ENCODE measurements at places on chromosomes 13 and 19.

GRCh38 chr19:480016-480855 is 16.1 kb upstream of the MADCAM1 start:
- DNase-seq: no peak

DNA sequence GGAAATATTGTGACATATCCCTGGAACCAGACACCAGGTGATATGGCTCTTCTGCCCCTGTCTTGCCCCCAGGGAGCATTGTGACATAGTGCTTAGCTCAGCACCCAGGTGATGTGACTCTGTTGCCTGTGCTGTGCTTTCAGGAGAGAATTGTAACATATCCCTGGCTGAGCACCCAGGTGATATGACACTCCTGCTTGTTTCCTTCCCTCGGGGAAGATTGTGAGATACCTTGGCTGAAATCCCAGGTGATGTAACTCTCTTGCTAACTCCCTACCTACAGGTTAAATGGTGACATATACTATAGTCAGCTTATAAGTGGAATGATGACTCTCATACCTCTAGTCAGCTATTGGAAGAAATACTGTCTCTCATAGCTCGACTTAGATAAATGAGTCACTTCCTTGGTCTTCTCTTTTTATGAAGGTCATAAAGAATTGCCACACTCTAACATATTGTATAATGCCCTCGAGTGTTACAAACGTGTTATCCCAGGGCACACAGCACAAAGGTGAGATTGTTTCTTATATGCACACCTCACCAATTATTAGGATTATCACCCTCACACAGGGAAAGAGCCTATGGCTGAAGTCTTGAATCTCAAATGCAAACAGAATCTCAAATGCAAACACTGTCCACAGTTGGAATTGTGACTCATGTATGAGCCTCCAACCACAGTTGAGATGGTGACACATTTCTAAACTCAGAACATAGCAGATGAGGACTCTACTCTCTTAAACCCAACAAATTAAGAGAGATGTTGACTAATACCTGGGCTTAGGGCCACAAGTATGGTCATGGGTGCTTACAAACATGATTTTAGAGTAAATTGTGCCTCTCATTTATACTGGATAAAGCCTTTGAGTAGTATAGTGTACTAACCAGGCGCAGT is 32.7 kb upstream of the ZNF254 start:
- DNase-seq: no peak

GRCh38 chr13:66830940-66831716 is 399.0 kb downstream of the PCDH9 start:
- DNase-seq: no peak

GRCh38 chr19:45764475-45764874 is 4.6 kb downstream of the SIX5 start:
- DNase-seq: no peak

GRCh38 chr19:35828692-35829301 is 16.2 kb upstream of the PRODH2 start:
- DNase-seq: no peak

DNA sequence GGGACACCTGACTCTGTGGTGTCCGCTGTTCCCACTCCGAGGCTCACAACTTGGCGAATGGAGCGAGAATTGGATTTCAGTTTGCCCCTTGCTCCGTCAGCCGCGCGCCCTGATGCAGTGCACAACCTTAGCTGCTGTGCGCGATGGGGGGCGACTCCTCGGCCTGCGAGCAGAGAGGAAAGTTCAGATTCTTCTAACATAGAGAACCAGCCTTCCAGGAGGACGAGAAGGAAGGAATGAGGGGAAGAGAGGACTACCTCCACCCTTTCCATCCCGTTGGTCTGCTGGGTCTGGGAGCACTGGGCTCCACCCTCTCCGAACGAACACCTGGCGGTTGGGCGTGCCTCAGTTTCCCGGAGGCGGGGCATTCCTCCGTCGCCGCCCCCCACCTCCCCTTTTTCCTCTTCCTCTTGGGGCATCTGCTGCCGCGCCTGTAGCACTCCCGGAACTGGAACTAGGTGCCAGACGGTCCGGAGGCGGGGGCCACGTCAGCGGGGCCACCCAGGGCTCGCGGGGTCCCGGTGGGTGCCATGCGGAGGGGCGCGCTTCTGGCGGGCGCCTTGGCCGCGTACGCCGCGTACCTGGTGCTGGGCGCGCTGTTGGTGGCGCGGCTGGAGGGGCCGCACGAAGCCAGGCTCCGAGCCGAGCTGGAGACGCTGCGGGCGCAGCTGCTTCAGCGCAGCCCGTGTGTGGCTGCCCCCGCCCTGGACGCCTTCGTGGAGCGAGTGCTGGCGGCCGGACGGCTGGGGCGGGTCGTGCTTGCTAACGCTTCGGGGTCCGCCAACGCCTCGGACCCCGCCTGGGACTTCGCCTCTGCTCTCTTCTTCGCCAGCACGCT is at the start of gene KCNK6:
TSS of gene KCNK6 (plus strand) at position 425 of the 838 bp plus-strand sequence. CDS start at position 531, 106 bp downstream.
- no peak for DNase-seq

DNA sequence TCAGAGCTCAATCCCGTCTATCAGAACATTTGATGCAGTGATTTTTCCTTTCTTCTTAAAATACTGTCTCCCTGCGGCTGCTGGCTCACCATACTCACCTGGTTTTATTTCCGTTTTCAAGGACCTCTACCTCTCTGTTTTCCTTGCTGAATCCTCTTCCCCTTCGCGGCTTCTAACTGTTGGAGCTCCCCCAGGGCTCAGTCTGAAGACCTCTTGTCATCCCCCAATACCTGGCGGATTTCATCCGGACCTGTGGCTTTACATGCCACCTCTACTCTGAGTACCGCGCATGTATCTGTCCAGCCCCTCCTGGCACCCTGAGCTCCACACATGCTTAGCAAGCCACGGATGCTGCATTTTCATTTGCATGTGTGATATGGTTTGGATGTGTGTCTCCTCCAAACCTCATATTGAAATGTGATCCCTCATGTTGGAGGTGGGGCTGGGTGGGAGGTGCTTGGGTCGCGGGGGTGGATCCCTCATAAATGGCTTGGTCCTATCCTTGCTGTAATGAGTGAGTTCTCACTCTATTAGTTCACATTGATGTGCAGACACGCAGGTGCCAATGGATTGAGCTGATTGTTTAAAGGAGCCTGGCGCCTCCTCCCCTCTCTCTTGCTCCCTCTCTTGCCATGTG is 106.2 kb upstream of the LSM14A start:
- DNase-seq: no peak

GRCh38 chr13:110907951-110908898 is 6.6 kb downstream of the ANKRD10 start:
- no peak for DNase-seq

DNA sequence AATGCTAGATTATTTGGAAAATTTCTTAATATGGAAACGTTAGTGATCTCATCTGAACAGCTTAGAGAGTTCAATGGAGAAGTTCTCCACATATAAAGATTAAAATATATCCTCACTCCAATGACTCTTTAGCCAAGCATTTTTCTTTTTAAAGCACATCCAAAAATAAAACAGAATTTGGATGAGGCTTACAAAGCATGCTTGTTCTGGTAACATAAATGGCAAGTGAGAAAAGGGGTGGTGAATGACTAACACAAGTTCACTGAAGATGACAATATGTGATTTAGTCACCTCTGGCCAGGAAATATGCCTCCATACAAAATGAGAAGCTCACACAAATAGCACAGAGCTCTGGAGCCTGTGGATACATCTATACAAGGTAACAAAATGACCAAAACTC is 253.0 kb downstream of the PCDH20 start:
- DNase-seq: no peak

- DNase-seq: no peak
These were observed 1.5 kb upstream of the ECSIT start for GRCh38 chr19:11530432-11530831.

GRCh38 chr13:97786510-97786909 is 167.0 kb upstream of the IPO5 start:
- DNase-seq: no peak
